Cortex of kidney (tissue), 1 donor: ENCODE measurements at places on chromosomes 4 and X.

DNA sequence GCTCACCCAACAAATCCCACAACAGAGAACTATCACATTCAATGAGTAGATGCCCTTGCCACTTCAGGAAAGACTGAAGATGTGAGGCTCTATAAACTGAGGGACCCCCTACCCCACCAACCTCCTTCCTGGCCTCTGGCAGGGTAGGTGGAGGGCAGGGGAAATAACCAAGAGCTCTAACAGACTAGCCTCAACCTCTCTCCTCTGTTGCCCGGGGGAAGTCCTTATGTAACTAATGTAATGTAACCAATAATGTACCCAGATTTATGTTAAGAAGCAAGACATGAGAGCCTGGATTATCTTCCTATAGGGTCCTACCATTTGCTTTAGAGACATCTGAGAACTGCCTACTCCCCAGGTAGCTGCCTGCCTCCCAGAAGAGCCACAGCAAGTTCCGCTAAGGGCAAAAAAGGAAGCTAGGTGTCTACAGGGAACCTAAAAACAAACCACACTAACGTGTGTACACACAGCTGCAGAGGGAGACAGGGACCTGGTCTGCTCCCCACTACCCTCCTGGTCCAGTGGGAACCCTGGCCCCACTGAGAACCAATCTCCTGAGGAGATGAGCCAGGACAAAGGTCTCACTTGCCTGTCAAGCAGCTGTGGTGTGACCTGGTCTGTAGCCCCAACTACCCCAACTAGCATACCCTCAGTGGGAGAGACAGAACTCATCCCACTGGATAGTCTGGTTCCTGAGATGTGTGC is 17.7 kb downstream of the OTUD5 start:
- no peak for DNase-seq

GRCh38 chr4:61919561-61919960 is 719.4 kb downstream of the ADGRL3 start:
- DNase-seq: no peak

DNA sequence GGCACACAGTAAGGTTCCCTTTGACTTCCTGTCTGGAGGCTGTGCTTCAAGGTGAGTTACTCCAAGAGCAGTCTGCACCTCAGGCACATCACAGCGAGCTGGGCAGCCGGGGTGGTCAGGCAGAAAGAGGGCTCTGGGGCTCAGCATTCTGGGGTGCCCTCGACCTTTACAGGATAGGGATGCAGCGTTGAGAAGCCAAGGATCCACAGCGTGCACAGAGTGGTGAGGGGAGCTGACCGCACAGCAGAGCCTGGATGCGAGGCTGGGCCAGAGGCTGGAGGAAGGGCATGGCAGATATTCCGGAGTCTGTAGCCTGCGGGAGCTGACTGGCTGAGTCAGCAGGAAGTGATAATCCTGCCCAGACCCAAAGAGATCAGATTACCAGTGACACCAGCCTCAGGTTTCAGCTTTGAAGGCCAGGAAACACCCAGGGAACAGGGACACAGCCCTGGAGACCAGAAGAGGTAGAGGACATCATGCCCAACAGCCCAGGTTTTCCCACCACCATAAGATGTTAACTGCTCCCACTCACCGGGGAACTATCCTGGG is 38.4 kb upstream of the PDLIM3 start:
- DNase-seq: no peak

GRCh38 chr4:15756361-15756861 is 21.7 kb upstream of the CD38 start:
- DNase-seq: no peak

DNA sequence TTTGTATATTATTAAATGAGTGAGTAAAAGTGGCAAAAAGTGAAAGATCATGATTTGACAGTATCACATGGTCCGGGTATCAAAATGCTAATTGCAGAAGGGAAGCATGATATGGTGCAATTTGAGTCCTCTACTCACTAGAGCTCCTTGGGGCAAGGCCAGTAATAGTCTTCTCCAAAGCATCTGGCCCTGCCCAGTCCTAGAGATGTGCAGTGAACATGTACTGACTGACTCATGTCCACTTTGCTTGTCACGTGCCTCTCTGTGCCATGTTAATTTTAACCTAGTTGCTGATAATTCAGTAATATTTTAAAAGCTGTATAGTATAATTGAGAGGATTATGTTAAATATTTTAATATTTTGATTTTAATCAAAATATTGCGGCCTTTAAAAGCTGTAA is 54.6 kb upstream of the TENM3 start:
- no peak for DNase-seq

DNA sequence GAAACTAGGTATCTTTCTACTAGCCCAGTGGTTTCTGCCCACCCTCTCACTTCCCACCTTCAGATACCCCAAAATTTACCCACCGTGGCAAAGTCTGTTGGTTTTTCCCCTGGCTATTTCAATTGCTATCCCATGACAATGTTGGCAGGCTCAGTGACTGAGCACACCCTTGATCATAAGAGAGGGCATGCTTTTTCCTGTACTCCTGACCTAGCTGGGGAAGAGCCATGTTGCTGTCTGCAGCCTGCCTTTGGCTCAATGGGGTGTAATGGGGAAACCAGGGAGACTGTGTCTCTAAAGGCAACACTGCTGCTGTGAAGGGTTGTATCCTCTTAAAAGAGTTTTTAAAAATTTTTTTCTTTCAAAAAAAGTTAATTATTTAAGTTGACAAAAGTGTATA is 90.4 kb upstream of the CITED1 start:
- no peak for DNase-seq

GRCh38 chr4:141006242-141006802 is 126.9 kb downstream of the RNF150 start:
- no peak for DNase-seq

GRCh38 chr4:81214144-81214880 is 710 bp downstream of the PRKG2 start:
- no peak for DNase-seq

DNA sequence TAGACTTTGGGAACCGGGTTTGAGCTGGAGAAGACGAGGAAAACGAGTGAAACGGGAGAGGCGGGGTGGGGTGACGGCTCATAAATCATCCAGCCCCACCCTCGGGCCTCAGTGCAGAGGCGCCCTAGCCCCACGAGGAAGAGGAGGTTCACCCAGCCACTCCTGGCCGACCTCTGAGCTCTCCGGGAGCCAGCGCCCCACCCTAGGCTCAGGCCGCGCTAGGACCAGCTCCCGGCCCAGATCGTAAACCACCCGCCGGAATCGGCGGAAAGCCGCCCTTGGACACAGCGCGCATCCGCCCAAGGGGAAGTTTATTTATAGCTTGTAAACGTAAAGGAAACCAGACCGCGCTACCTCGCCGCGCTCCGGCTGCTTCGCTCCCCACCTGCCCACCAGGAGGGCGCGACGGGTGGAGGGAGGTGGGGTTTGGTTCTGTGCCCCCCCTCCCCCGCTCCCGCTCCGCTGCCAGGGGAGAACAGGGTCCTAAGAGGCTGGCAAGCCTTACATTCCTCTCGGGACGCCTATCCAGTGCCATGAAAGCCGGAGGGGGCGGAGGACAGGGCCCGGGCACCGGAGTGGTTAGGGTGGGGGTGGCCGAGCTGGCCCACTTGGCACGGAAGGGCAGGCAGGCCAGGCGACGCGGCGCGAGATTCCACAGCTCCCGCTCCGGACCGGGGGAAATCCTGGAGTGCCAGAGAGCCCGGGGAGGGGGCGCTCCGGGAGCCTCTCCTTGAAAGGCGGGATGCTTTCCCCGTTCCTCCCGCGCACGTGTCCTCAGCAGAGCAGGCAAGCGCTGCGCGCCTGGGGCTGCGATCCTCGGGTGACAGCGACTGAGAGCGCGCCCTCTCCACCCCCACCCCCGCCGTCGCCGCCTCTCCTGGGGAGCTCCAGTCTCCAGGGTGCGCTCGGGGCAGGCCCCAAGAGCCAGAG is 84.2 kb downstream of the BCOR start:
- peak; percentile 4 for DNase-seq

DNA sequence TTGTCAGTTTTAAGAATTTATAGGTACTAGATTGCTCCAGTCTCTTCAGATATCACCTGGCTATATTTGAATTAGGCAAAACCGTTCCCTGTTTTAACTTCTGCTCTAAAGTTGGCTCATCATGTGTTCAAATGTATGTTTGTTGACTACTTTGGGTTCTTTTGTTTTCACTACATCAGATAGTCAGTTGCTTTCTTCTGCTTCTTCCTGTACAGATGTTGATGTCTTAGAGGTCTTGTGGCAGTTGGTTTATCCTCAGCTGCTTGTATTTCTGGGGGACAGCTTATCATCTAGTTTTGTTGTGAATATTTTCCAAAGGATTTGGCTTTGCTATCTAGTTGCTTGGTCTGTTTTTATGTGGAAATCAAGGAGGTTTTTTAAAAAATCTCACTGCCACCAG is 28.0 kb downstream of the TBC1D19 start:
- DNase-seq: no peak

DNA sequence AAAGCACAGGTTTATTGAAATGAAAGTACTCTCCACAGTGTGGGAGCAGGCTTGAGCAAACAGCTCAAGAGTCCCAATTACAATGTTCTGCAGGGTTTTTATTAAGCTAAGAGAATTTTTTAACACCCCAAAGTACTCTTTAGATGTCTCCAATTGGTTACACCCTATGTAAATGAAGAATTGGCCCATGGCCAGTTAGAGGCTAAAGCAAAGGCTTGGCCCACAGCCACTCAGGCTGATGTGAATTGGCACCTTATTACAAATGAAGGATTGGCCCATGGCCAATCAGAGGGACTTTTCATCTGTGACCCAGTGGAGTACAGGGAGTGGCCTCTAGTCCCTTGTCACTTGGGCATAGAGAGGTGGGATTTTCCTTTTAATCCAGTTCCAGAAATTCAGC is 30.1 kb upstream of the IQCM start:
- no peak for DNase-seq

DNA sequence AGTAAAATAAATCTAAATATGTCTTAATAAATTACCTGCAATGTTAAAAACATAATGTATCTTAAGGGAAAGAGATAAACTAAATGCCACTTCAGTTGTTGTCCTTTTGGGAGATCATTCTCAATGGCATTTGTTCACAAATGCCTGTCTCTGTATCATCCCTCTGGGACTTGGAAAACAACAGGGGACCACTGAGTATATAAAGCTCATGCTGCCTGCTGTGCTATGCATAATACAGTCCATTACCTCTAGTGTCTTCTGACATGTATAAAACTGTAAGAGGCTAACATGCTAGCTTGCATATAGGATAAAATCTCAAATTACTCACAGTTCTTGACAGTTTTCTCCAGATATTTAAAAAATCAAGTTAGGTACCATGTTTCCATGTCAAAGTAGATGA is 503.9 kb downstream of the PDHA2 start:
- no peak for DNase-seq

DNA sequence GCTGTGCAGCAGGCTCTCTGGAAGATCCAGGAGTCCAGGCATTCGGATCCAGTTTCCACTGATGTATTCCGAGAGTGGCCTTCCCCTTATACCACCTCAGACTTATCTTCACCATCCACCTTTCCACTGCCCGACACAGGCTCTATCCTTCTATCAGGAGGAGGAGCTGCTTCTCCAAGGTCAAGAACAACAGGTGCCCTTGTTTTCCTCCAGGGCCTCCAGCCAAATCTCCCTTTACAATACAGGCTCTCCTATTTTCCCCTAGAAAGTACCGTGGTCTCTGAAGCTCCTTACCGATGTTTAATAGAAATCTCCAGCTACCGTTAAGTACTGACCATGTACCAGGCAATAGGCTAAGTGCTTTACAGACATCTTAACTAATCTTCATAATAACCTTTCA is 61.3 kb downstream of the AFAP1 start:
- no peak for DNase-seq

- no peak for DNase-seq
These were observed 59.8 kb upstream of the GPM6A start for GRCh38 chr4:175871774-175872405.

- DNase-seq: no peak
These were observed 514.7 kb downstream of the PCDH7 start for GRCh38 chr4:31234901-31235300.

GRCh38 chr4:41179498-41180195 is 34.7 kb downstream of the APBB2 start:
- DNase-seq: no peak

DNA sequence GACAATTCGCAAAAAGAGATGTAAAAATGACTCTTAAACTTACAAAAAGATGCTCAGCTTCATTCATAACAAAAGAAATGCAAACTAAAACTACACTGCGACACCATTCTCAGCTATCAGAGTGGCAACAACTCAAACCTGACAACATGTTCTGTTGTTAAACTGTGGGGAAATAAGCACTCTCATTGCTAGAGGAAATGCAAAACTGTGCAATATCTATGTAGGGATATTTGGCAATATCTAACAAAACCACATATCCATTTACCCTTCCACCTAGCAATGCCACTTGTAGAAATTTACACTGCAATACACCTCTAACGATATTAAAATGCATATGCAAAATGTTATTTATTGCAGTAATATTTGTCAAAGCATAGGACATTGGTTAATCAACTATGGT is 78.3 kb upstream of the EGFL6 start:
- no peak for DNase-seq

DNA sequence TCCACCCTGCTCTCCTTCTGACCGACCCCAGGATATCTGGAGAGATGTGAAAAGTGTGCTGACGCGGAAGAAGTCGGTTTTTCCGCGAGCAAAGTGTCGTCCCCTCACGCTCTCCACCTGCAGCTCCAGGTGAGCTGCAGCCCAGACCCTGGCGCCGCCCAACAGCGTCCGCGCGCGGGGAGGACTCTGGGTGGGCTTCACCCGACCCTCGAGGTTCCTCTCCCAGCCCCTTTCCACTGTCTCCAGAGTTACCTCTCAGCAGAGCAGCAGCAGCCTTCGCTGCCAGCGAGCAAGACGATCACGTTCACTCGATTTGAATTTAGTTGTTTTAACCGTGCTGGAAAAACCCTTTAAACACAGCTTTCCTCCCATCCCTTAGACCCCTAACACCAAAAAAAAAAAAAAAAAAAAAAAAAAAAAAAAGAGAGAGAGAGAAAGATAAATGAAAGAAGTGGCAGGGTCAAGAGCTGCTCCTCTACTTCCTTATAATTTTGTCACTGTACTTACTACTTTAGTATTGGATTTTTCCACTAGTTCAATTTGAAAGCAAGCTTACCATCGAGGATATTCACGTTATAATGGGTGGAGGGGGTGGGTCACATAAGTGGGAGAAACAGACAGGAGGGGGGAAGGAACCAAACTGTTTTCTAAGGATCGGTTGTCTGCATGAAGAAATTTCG is 758 bp upstream of the NR3C2 start:
- DNase-seq: no peak

DNA sequence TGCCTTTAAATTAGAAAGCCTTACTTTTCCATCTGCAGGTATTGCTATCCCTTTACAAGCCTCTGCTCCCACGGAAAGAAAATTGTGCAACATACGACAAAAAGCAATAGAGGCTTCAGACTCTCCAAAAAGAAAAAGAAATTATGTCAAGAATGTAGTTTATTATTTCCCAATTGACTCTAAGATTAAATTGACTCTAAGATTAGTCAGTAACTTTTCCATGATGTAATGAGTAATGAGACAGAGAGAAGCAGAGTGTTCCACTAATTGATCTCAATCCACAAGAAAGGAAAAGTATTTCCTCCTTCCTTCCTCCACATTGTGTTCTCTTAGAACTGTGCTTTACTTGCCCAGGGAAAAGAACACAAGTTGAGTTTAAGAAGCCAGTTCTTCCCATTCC is 345.7 kb upstream of the HS3ST1 start:
- DNase-seq: no peak

GRCh38 chrX:18864390-18864920 is 119.5 kb downstream of the PHKA2 start:
- DNase-seq: no peak
